GDM1 (cell line): ENCODE measurements at places on chromosomes 2 and 18.

GRCh38 chr18:336713-337112 is 68.9 kb upstream of the THOC1 start:
- DNase-seq = no peak

GRCh38 chr2:144027593-144027992 is 492.3 kb downstream of the ZEB2 start:
- no peak for DNase-seq

GRCh38 chr18:57834616-57835015 is 31.5 kb upstream of the ATP8B1 start:
- DNase-seq = no peak

DNA sequence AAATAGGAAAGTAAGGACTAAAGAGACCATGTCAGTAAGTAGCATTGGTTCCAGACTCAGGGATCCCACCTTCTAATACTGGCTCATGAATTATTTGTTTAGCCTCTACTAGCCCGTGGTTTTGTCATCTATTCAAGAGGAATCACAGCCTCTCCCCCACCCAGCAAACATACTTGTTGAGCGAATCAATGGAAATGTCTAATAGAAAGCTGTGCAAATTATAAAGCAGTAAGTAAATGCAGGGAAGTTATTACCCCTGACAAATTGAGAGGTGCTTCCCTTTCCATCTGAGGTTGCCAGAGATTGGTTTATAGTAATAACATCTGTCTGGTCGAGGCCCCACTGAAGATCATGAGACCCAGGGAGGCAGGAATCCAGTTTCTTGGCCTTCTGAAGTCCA is 219.3 kb upstream of the OSR1 start:
- DNase-seq = no peak

DNA sequence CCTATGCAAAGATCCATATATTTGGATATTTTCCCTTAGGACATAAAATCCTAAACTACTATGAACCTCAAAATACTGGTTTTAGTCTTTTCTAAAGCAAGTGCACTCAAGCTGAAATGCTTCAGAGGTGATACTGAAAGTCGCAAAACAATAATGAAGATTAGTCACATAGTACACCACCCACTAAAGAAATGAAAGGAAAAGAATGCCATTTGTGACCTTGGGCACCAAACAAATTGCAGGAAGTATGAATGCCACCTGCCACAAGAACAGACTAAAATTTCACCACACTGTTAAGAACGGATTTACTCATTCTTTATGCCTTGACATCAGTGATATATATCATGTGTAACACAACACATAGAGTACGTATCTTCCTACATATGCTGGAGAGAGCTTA is 161.5 kb downstream of the ZNF521 start:
- no peak for DNase-seq

- no peak for DNase-seq
Observed at GRCh38 chr2:20157193-20157891, 67.6 kb downstream of the SDC1 start.

GRCh38 chr2:239765076-239765845 is 259.9 kb downstream of the NDUFA10 start:
- no peak for DNase-seq
